ENCODE measurements at places on chromosomes 11 and 22.

DNA sequence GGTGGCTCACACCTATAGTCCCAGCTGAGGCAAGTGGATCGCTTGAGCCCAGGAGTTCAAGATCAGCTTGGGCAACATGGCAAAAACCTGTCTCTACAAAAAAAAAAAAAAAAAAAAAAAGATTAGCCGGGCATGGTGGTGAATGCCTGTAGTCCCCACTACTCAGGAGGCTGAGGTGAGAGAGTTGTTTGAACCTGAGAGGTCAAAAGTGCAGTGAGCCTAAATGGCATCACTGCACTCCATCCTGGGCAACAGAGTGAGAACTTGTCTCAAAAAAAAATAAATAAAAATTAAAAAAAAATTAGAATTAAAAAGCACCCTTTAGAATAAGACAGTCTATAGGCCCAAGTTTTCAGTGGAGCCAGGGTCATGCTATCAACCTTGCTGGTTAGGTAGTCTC is 95.5 kb downstream of the PDHX start:
- DNase-seq: no peak

DNA sequence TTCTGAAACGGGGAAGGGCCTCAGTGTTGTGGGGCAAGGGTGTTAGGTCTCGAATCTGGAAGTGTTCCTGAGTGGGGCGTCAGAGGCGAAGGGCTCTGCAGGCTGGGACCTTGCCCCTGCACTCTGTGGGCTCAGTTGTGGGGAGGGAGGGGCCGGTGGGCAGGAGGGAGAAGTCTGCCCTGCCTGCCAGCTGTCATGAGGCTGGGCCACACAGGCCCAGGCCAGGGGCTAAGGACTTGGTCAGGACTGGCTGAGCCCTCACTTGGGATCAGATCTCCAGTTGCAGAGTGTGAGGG is at the start of gene CRACR2B:
Gene CRACR2B (plus strand): TSS at position 23 of the 296 bp plus-strand sequence. CDS start 689 bp downstream, outside the sequence.
- no peak for DNase-seq

DNA sequence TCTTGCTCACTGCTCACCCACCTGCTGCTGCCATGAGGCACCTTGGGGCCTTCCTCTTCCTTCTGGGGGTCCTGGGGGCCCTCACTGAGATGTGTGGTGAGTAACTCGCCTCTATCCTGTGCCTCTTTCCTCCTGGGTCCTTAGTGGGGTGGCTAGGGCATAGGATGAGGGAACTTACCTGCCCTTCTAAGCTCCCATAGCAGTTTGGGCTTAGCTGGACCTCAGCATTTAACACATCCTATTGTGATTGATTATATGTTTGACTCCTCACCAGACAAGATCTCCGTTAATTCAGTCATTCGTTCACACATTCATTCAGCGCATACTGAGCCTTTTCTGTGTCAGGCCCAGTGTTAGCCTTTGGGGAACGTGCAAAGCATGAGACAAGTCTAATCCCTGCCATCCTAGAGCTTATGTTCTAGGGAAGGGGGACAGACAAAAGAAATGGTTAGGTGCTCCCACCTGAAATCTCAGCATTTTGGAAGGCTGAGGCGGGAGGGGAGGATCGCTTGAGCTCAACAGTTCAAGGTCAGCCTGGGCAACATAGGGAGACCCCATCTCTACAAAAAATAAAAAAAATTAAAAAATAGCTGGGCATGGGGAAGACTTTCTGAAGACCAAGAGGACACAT is 441 bp downstream of the TCN2 start:
- no peak for DNase-seq

GRCh38 chr11:14907411-14908213 is 15.6 kb upstream of the CYP2R1 start:
- DNase-seq: peak; percentile 48

DNA sequence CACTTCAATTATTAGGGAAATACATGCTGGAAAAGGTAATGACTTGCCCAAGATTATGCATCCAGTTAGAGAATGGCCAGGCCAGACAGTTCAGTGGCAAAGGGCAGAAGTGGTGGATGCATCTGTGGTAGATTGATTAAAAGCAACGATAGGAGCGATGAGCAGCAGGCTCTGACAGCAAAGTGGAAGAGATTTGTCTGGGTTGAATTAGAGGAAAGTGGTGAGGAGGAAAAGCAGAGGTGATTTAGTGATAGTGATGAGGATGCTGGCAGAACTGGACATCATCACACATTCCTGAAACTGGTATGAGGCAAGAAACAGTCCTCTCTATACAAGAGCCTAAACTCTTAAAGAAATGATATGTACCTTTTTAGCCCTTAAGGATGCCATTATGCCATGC is 12.5 kb downstream of the HSD17B12 start:
- no peak for DNase-seq

DNA sequence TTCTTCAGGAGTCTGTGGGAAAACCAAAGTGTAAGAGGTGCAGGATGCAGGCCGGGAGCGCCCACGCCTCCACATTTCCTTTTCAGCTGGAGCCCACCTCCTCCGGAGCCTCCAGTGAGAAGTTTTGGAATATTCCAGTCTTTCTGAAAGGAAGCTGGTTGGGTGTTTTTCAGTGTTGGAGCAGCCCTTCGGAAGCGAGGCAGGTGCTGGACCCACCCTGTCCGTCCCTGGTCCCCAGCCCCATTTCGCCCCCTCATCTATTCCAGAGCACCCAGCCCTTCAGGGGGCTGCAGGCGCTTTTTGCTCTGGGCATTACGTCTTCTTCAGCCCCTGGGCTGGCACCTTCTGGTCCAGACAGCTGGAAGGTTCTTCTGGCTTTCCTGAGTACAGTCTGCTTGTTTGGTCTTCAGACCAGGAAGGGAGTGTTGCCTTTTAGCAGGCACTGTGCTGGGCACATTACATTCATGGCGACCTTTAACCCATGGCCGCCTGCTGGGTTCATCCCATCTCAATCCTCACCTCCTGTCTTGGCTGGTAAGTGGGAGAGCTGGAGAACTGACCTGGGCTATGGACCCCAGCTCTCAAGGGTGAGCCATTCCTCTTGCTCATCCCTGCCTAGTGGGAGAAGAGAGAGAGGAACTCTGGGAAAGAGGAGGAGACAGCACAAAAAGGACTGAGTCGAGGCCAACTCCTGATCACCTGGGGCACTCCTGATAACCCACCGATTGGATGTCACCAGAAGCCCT is 710 bp upstream of the THY1 start:
- DNase-seq: no peak

DNA sequence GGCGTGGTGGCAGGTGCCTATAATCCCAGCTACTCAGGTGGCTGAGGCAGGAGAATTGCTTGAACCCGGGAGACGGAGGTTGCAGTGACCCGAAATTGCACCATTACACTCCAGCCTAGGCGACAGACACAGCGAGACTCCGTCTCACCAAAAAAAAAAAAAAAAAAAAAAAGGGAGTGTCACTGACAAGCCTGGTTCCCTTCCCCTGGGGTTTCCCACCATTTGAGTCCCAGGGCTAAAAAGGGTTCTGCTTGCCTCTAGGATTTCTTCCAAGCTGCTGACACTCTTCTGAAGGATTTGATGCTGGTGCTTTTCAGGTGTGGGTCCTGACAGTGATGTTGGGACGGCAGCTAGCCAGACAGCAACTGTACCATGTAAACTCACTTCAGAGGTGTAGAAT is 1.3 kb upstream of the CCDC88B start:
- no peak for DNase-seq

DNA sequence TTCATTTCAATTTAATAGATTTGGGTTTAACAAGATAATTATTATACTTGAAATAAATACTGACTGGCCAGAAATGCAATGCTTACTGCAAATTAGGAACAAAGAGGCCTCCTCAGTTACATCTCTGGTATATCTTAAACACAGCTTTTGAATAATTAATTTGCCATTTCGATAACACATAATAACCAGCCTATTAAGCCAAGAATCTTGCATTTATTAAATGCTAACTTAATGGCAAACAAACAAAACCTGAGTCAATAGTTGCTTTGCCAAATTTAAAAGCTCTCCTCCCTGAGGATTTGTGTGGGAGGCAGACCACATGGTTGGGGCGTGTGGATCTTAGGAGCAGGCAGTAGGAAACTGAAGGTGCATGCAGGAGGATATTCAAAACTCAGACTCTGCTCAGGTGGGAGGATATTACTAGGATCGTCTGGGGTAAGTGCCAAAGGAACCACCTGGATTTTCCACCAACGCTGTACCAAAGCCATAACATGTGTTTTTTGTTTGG is 17.9 kb upstream of the FJX1 start:
- no peak for DNase-seq

Measured in iris pigment epithelial cell (primary cell).